ENCODE measurements at places on chromosomes 12 and 14.

- no peak for DNase-seq
Observed at GRCh38 chr12:64430886-64431285, 21.0 kb upstream of the TBK1 start.

- DNase-seq = no peak
Observed at GRCh38 chr14:61699027-61699426, 3.7 kb downstream of the HIF1A start.

DNA sequence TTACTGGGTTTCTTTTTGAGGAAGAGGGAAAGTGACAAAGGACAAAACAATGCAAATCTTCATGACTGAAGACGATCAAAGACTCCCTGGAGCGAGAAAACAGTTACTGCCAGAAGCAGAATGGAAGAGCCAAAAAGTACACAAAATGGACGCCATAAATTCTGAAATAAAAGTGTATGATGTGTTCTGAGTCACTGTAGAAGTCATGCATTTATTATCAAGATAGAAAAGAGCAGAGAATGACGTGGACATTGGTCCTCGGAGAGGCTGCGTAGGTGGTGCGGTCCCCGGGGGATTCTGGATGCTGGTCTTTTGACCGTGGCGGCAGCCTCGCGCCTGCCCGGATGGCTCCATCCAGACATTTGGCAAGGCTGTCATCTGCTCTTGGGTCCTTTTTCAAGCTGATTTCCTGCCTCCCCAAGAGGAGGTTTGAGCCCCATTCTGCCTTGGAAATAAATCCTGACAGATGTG lies 52.8 kb downstream of the C14orf132 start:
- DNase-seq = peak; percentile 61

DNA sequence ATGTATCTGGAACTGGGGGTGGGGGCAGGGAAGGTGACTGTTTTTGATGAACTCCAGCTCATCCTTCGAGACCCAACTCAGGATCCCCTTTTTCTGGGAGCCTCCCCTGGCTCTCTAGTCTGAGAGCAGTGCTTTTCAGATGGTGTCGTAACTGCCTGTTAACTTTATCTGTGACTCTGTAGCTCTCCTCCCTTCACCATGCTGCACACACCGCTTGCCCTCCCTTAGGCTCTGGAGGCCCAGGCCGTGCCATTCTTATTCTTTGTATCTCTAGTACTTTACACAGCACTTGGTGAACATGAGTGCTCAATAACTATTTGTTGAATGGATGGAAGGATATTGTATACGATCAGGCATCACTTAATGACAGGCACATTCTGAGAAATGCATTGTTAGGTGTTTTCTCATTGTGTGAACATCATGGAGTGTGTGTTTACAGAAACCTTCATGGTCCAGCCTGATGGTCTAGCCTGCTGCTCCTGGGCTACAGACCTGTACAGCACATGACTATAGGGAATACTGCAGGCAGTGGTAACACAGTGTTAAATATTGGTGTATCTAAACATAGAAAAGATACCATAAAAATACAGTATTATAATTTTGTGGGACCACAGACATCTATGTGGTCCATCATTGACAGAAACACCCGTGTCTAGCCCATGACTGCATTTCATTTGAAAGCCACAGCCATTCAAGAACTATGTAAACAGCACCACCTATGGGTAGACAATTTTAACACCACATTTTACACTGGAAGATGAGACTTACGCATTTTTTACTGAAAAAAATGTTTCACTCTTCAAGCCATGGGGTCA lies 91.8 kb downstream of the EML1 start:
- DNase-seq = peak; percentile 77

GRCh38 chr14:92646952-92647796 lies 101.3 kb downstream of the LGMN start:
- DNase-seq = peak; percentile 75

DNA sequence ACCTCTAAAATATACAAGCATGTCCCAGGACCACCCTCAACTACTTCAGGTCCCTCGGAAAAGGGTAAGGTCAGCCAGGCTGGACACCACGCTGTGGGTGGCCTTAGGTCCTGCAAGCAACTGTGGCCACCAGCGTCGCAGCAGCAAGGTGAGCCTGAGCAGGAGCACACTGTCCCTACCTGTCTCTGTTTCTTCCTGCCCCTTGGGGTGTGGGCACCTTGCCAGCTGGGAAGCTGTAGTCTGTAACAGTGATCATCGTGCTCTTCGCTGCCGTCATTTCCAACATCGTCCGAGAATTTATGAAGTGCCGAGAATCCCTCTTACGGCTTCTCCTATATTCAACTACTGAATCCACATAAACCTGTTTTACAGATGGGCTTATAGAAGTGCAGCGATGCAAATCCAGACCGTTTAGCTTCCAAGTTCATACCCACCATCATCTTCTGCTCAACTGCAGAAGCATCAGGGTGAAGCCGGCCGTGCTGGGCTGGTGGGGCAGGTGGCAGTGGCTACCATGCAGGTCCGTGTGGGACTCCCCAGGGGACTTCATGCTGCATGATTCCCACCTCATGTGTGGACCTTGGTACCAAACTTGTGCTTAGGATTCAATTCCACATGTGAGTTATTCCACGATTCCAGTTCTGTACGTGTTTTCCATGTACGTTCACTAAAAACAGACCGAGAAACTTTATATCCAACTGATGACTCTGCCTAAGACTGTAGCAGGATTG lies 361.3 kb upstream of the SFSWAP start:
- no peak for DNase-seq

DNA sequence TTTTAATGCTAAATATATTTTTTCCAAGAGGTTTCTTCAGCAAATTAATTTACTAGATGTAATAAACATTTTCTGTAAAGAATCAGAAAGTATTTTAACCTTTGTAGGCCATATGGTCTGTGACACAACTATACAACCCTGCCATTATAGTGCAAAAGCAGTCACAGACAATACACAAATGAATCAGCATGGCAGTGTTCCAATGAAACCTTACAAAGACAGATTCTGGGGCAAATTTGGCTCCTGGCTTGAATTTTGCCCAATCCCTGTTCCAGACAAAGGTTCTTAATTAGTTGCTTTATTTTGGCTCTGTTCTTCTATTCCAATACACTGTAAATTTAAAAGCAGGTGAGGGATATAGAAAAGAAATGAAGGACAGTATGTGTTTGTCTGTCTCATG lies 352.5 kb downstream of the C12orf50 start:
- no peak for DNase-seq

DNA sequence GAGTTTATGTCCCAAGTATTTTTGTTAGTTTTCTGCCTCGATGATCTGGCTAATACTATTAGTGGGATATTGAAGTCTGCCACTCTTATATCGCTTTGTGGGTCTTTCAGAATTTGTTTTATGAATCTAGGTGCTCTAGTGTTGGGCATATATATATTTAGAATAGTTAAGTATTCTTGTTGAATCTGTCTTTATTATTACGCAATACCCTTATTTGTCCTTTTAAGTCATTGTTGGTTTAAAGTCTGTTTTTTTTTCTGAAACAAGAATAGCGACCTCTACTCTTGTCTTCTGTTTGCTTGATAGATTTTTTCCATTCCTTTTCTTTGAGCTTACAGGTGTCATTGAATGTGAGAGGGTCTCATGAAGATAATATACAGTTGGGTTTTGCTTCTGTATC lies 239.0 kb downstream of the ASCL1 start:
- DNase-seq = no peak

- DNase-seq = peak; percentile 72
Observed at GRCh38 chr14:39368261-39368959, 63.8 kb downstream of the FBXO33 start.

- peak; percentile 50 for DNase-seq
Observed at GRCh38 chr14:101008631-101009336, 105.3 kb upstream of the RTL1 start.

Measured in GM03348 (cell line).